ENCODE measurements at places on chromosomes 2 and 18.
A peak's percentile ranks its signal among the peaks of the same experiment; 100 is the strongest.

- DNase-seq = peak; percentile 3
Measured at GRCh38 chr18:45384137-45384961, 230.9 kb upstream of the SLC14A2 start.

DNA sequence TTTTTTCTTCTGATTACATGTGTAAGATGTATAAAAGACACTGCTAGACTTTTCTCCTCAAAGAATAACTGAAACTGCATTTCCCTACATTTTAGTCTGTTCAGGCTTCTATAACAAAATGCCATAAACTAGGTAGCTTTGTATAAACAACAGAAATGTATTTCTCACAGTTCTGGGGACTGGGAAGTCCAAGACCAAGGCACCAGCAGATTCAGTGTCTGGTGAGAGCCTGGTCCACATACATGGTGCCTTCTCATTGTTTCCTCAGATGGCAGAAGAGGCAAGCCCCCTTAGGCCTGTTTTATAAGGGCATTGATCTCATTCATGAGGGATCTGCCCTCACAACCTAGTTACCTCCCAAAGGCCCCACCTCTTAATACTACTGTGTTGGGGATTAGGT is 71.5 kb downstream of the MAPRE2 start:
- DNase-seq = no peak

- no peak for DNase-seq
Measured at GRCh38 chr2:239688122-239688681, 287.4 kb upstream of the HDAC4 start.

DNA sequence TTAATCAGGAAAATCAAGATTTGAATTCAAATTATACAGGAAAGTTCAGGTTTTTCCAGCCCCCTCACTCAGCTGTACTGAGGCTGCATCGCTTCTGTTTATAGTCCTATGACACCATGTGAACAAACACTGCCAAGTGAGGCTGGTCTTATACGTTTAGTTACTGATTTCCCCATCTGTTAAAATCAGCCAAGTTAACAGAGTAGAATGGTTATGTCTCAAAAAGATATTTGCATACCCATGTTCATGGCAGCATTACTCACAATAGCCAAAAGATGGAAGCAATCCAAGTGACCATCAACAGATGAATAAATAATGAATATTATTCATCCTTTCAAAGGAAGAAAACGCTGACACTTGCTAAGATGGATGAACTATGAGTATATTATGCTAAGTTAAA is 43.8 kb downstream of the REEP1 start:
- no peak for DNase-seq
